ENCODE measurements at places on chromosomes 7 and 10.

- DNase-seq = no peak
These were observed 14.1 kb upstream of the CXCL12 start for GRCh38 chr10:44398747-44399658.

GRCh38 chr7:37541810-37542443 is 93.3 kb upstream of the ELMO1 start:
- no peak for DNase-seq

DNA sequence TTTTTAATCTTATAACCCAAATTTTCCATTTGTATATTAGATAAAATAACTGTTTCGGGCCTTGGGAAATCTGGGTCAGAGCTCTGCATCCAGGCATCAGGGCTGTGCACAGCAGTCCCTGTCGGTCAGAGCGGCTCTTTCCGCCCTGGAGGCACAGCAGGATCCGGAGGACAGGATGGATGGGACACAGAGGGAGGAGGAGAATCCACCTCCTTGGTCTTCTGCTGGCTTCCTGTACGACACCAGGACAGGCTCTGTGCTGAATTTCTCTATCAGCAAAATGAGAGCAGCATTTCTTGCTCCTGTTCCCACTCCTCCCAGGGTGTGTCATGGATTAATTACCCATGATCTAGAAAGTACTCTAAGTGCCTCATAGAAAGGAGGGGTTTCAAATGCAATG is 254.9 kb downstream of the SKAP2 start:
- no peak for DNase-seq

- no peak for DNase-seq
These were observed 19.2 kb downstream of the LEP start for GRCh38 chr7:128260069-128260795.

DNA sequence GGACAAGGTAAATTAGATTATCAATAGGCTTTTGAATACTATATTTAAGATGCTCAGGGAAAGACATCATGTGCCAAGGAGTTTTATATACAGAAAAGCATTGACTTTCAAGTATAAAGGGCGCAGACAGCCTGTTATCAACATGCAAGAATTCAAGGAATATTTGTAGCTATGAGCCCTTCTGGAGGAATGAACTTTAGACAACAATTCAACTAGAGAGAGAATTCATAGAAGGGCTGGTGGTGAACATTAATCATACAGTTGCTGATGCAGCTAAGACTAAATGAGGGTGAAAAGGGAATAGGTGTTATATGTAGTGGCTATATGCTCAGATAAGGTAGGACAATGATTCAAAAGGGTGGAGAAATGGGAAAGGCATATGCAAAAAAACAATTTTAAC is 41.2 kb downstream of the AOAH start:
- no peak for DNase-seq

GRCh38 chr7:158910254-158911053 is 54.1 kb downstream of the DYNC2I1 start:
- no peak for DNase-seq

- DNase-seq = no peak
These were observed 616.1 kb downstream of the PARD3 start for GRCh38 chr10:34198953-34199352.

GRCh38 chr7:217781-218180 is 25.4 kb downstream of the FAM20C start:
- no peak for DNase-seq

DNA sequence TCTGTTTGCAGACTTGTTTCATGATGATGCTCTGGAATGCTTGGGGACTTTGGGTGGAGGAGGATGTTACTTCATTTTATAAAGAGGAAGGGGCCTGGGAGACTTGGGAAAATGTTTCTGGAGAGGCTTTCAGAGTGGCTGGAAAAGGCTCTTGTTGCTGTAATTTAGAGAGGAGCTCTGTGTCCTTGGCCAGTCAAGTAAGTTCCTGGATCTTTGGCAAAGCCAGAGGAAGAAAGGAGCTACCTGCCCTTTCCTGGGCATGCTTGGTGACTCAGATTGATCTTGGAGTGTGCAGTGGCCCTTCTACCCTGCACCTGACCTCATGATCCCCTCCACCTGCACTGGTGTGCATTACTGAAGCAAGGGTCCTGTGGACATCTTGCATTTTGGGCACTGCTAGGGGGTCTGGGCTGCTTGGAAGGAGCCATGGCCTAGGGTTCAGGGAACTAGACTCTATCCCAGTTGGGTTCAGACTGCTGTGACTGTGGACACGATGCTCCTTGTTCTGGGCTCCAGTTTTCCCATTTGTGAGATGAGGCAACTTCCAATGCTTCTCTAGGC is 56.1 kb downstream of the ADCYAP1R1 start:
- no peak for DNase-seq

DNA sequence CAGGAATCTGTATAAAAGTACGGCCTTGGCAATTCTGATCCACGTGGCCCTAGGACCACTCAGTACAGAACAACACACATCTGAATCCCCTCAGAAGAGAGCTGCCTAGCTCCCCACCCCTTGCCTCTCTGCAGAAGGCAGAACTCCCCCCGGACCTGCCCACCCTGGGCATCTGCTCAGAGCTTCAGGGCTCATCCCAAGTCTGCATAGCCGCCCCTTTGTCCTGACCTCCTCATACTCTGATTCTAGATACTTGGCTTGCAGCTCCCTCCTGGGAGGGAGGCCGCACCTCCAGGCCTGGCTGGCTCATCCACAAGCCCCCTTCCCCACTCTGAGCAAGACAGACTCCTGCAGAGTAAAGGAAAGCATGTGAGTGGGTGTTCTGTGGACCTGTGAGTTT is 49.6 kb downstream of the GRID1 start:
- no peak for DNase-seq

GRCh38 chr10:91975438-91975837 is 51.9 kb downstream of the BTAF1 start:
- DNase-seq = no peak

GRCh38 chr7:49866910-49867309 is 93.5 kb downstream of the VWC2 start:
- no peak for DNase-seq

- DNase-seq = no peak
These were observed 591.5 kb downstream of the DNAJB6 start for GRCh38 chr7:157928171-157928794.

DNA sequence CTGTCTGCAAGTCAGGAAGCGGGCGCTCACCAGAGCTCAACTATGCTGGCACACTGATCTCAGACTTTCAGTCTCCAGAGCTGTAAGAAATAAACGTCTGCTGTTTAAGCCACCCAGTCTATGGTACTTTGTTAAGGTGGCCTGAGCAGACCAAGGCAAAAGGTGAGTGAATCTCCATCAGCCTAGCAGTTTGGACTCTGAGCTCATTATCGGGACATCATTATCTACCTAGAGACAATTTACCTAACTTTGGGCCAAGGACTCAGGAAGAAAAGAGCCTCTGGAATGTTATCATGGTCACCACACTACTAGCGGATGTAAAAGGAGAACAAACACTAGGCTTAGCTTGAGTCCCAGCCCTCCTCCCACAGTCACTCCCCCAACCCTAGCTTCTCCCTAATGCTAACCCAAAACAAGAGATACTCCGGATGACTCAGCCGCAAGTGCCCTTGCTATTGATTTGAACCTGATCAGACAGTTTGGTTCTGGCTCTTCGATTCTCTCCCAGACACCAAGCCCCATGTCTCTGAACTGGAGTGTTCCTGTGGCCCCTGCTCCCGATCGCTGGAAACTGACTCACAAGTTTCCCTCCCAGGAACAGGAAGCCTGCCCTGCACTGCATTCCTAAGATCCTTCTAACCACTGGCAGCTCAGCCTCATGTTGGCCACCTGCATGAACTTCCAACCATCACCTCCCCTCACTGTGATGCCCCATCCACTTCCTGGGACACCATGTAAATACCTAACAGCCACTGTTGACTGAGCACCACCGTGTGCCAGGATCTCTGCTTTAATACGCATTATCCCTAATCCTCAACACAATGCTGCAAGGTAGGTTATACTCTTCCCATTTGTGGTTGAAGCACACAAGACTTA is 34.5 kb downstream of the CREB3L2 start:
- DNase-seq = no peak

DNA sequence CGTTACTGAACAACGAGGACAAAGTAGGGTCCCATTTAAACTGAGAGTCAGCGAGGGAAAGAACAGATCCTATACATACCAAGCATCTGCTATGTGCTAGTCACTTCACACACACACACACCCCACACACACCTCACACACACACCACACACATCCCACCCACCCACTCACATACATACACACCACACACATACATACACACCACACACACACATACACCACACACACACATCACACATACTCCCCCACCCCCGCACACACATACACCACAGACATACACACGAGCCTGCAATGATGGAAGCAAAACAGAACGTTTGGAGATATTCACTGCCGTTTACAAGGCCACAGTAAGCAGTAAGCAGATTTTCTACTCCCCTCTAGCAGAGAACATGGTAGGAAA is 607 bp upstream of the GRB10 start:
- DNase-seq = no peak

DNA sequence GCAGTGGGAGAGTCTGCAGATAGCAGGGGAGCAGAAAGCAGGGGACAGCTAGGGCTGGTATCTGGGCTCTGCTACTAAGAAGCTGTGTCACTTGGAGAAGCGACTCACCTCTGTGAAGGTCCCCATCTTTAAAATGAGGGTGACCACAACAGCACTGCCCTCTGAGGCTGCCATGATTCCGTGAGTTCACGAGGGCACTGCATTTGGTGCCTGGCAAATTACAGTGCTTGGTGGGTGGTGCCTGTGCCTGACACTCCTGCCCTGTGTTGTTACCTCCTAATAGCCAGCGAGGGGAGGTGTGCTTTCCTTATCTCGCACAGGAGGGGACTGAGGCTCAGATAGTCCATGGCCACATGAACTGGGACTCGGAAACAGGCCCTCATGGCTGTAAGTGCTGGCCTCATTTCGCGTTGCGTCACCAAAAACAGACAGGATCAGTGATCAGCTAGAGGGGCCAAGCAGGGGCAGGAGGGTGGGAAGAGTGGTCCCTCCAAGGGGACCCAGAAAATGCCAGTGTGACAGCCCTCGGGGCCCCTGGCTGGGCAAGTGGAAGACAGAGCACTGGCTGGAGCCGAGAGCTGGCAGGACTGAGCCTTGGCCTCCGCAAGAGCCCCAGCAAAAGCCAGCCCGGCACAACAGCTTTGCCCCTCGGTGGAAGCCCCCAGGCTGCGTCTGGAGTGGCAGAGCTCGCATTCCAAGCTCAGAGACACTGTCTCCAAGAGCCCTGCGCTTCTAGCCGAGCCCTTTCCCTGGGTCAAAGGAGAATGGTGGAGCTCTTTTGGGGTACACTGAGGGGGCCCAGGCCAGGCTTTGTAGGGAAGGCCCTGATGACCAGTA is 17.3 kb upstream of the BNIP3 start:
- no peak for DNase-seq

GRCh38 chr7:44607141-44608068 is 978 bp downstream of the OGDH start:
- no peak for DNase-seq

GRCh38 chr7:146701166-146701565 is 584.6 kb downstream of the CNTNAP2 start:
- no peak for DNase-seq

GRCh38 chr7:23912065-23912464 is 202.0 kb downstream of the STK31 start:
- no peak for DNase-seq

DNA sequence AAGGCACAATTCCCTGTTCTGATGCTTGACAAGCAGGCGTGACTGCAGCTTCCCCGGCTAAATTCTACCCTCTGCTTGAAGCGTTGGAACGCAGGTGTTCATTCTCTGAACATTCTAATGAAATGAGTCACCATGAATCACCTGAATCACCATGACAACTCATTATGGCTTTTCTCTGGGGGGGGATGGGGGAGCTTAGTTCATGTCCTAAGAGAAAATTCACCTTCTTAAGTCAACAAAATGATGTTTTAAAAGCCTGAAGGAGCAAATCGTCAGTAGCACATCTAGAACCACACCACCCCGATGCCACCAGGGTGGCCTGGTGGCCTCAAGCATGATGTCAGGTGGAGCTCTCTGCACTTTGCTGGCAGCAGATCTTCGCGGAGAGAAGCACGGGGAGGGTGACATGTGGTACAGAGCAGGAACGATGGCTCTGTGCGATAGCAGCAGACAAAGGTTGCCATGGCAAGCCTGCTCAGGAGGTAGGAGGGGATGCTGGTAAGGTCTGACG is 33.7 kb downstream of the DDC start:
- DNase-seq = no peak

- DNase-seq = no peak
These were observed 2.9 kb upstream of the NRAP start for GRCh38 chr10:113666682-113667252.

DNA sequence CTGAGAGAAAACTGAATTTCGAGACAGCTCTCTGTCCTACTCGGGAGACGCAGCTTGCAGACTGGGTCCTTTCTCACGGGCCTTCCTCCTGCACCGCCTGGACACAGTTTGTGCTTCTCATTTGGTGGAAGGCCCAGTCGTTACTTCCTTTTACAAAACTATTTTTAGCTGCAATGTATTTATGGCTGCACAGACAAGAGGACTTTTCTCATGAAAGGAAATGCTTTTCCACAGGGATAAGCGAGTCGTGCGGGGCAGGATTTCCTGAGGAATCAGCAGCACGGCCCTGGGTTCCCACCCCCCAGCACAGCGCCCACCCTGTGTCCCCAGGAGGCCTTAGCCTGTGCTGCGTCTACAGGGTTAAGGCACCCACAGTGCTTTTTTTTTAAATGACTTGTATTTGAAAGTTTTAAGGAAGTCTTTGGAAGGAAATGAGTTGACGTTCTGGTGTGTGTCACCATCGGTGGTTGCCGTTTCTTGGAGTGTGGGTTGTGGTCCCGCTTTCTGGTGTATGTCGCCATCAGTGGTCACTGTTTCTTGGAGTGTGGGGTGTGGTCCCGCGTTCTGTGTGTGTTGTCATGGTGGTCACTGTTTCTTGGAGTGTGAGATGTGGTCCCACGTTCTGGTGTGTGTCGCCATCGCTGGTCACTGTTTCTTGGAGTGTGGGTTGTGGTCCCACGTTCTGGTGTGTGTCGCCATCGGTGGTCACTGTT is 50.9 kb downstream of the INPP5A start:
- DNase-seq = no peak

DNA sequence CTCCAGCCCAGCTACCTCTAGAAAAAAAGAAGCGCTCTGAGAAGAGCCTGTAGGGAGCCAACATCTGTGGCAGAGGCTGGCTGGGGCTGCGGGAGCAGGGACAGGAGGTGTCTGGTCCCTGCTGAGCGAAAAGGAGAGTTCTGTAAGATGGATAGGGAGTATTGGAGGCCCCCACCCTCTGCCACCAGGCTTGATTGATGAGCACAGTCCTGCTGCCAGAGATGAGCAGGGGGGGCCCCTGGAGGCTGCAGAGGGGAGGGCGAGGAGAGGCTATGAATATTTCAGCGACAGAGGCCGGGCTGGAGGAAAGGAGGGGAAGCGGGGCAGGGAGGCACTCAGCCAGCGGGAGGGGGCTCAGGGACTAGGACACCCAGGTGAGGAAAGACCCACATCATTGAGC is 44.5 kb upstream of the HSPB1 start:
- no peak for DNase-seq
